ENCODE measurements at places on chromosomes 13 and 19. TPM values are rescaled to one million over a fixed set of nuclear protein-coding genes. Genes with fewer than 3 reads are reported as not detected.

Gene GSX1
- not detected for total RNA-seq

Gene CEACAM6
- total RNA-seq, result not detected

Gene KLF1
- not detected for total RNA-seq

Gene LYPD3
- not detected for total RNA-seq

Gene LHB
- total RNA-seq, result not detected

- H3K36me3 ChIP-seq, result no peaks in the 10 kb centered on the region
- H3K27me3 ChIP-seq, result peaks cover 14% of the 10 kb centered on the region
- no peak overlapping the region for H3K27ac ChIP-seq
- DNase-seq, result no peak
- H3K4me3 ChIP-seq, result no peak overlapping the region
Observed at GRCh38 chr19:14339741-14340140, 41.5 kb upstream of the ADGRE5 start.

DNA sequence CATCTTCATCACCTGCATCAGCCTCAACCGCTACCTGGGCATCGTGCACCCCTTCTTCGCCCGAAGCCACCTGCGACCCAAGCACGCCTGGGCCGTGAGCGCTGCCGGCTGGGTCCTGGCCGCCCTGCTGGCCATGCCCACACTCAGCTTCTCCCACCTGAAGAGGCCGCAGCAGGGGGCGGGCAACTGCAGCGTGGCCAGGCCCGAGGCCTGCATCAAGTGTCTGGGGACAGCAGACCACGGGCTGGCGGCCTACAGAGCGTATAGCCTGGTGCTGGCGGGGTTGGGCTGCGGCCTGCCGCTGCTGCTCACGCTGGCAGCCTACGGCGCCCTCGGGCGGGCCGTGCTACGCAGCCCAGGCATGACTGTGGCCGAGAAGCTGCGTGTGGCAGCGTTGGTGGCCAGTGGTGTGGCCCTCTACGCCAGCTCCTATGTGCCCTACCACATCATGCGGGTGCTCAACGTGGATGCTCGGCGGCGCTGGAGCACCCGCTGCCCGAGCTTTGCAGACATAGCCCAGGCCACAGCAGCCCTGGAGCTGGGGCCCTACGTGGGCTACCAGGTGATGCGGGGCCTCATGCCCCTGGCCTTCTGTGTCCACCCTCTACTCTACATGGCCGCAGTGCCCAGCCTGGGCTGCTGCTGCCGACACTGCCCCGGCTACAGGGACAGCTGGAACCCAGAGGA is 2.6 kb downstream of the P2RY11 start:
- H3K4me1 ChIP-seq, result peaks cover 5% of the 10 kb centered on the region
- H3K27me3 ChIP-seq, result no peaks in the 10 kb centered on the region
- no peak overlapping the region for H3K4me3 ChIP-seq

DNA sequence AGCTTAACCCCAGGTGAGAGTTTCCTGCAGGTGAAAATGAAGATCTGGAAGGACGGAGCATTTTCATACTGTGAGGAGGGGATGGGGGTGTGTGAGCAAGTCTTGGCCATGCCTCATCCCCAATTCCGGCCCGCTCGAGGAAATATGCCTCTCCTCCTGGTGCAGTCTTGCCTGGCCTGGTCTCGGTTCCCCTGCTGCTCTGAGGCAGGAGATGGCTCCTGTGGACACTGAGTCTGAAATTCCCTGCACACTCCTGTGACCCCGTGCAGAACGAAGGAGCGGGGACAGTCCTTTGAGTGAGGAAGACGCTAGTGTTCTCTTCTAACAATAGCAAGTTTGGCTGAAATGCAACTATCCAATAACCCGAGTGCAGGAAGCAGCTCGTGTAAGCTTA is 329 bp upstream of the ZNF439 start:
- DNase-seq, result no peak
- H3K36me3 ChIP-seq, result no peaks in the 10 kb centered on the region
- H3K4me1 ChIP-seq, result no peaks in the 10 kb centered on the region
- no peaks in the 10 kb centered on the region for H3K27me3 ChIP-seq
- no peak overlapping the region for H3K27ac ChIP-seq
- H3K4me3 ChIP-seq, result peak overlapping the region; percentile 83

GRCh38 chr13:112726016-112726767 is 36.4 kb downstream of the ATP11A start:
- peaks cover 24% of the 10 kb centered on the region for H3K4me1 ChIP-seq
- no peak for DNase-seq
- no peak overlapping the region for H3K27ac ChIP-seq
- H3K36me3 ChIP-seq, result no peaks in the 10 kb centered on the region
- no peaks in the 10 kb centered on the region for H3K27me3 ChIP-seq
- H3K4me3 ChIP-seq, result no peak overlapping the region

DNA sequence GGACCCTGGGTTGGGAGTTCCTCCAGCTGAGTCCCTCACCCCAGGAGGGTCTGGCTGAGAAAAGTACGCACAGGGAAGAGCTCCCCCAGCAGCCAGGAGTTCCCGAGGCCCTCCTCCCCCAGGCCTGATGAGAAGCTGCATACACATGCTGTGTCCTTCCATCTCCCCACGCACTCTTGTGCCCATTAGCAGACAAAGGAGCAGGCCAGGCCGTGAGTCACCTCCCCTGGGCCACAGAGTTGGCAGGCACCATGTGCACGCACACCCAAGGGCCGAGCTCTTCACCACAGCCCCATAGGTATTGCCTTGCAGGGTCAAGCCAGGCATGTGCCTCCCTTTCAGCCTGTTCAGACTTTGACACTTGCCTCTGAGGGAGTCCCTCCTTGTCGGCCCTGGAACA is 17.5 kb downstream of the MAU2 start:
- peak; percentile 19 for DNase-seq
- H3K4me1 ChIP-seq, result no peaks in the 10 kb centered on the region
- H3K27ac ChIP-seq, result no peak overlapping the region
- no peaks in the 10 kb centered on the region for H3K27me3 ChIP-seq

DNA sequence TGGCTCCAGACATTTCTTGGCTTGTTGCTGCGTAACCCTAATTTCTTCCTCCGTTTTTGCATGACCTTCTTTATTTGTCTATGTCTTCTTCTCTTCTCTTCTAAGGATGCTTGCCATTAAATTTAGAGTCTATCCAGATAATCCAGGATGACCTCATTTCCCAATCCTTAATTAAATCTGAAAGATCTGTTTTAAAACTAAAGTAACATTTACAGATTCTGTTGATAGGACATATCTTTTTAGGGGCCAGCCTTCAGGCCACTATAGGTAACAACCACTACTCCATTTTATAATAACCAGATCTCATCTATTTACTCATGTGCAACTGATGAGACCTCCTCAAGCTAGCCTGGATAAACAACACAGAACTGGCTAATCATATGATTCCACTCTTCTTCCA is 490.5 kb upstream of the SLC10A2 start:
- no peaks in the 10 kb centered on the region for H3K27me3 ChIP-seq
- H3K36me3 ChIP-seq, result no peaks in the 10 kb centered on the region
- H3K27ac ChIP-seq, result no peak overlapping the region
- no peaks in the 10 kb centered on the region for H3K4me1 ChIP-seq
- no peak for DNase-seq

DNA sequence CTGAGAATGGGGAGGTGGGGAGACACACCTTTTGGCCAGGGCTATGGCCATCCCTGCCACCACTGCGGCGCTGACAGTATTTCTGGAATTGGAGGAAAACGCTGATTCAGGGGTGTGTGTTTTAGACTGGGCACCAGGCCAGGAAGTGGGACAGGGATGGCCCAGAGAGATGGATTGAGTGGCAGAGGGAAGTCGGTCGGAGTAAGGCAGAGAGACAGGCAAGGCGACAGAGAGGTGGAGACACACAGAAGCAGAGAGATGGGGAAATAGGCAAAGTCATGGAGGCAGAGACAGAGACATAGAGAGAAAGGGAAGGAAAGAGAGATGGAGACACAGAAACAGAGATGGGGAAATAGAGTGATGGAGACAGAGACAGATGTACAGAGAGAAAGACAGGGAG is 4.1 kb upstream of the C19orf81 start:
- no peaks in the 10 kb centered on the region for H3K4me1 ChIP-seq
- H3K27me3 ChIP-seq, result peaks cover 3% of the 10 kb centered on the region
- no peak for DNase-seq
- H3K27ac ChIP-seq, result no peak overlapping the region

- no peaks in the 10 kb centered on the region for H3K27me3 ChIP-seq
- no peak overlapping the region for H3K27ac ChIP-seq
- DNase-seq, result no peak
- no peak overlapping the region for H3K4me3 ChIP-seq
- H3K4me1 ChIP-seq, result peaks cover 14% of the 10 kb centered on the region
- no peaks in the 10 kb centered on the region for H3K36me3 ChIP-seq
Observed at GRCh38 chr13:45051315-45051714, 62.0 kb downstream of the GPALPP1 start.

- H3K27me3 ChIP-seq, result 0 out of 2 replicates have a peak, but pooled peaks cover 2% of the 10 kb centered on the region
- no peak overlapping the region for H3K4me3 ChIP-seq
- no peak for DNase-seq
Observed at GRCh38 chr13:113147206-113147605, 11.2 kb upstream of the PROZ start.

DNA sequence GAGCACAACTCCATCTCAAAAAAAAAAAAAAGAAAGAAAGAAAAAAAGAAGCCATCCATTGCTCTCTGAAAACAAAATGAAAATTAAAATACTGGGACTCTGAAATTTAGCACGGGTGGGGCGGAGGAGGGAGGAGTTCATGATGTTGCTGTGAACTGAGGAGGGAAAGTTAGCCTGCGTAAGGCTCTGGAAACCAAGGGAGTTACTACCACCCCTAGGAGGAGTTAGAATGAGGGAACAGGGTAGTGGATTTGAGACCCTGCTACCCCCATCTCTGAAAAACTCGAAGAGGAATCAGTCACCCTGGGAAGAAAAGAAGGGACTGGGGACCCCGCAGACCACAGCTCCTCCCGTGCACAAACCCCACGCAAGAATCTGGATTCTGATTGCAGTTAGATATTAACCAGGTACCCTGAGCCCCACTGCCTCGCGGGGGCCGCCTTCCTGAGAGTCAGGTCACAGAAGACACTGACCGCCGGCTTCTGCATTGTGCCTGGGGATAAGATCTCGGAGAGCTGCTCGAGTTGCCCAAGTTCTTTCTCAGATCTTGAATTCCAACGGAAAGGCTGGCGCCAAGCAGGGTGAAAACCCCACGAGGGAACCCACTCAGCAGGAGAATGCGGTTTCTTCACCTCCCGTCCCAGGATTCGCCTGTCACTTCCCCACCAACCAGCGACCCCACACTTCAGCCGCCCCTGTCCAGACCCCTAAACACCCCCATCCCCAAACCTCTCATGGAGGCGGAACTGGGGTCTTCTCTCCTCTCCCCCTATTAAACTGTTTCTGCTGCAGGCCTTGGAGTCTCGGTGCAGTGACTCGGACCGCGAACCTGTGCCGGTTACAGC is 870 bp downstream of the ZNF442 start:
- H3K36me3 ChIP-seq, result no peaks in the 10 kb centered on the region
- H3K4me3 ChIP-seq, result peak overlapping the region; percentile 70
- DNase-seq, result peak; percentile 22

DNA sequence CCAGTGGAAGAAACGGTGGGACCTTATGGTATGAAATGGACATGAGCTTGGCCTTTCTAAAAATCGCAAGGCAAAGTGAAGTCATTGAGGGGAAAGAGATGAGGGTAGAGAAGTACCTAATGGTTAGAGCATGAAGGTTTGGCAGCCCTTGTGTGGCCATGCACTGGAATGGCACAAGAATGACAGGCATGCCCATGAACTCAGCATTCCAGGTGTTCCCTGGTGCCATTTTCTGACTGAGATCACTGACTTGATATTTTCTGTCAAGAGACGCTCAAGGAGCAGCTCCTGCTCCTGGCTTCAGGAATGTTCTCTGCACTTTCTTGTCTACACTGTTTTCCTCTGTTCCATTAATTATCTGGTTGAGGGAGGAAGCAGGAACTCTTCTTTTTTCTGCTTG is 225.0 kb upstream of the SLC10A2 start:
- no peaks in the 10 kb centered on the region for H3K27me3 ChIP-seq
- no peak overlapping the region for H3K27ac ChIP-seq
- no peak for DNase-seq
- no peaks in the 10 kb centered on the region for H3K36me3 ChIP-seq

DNA sequence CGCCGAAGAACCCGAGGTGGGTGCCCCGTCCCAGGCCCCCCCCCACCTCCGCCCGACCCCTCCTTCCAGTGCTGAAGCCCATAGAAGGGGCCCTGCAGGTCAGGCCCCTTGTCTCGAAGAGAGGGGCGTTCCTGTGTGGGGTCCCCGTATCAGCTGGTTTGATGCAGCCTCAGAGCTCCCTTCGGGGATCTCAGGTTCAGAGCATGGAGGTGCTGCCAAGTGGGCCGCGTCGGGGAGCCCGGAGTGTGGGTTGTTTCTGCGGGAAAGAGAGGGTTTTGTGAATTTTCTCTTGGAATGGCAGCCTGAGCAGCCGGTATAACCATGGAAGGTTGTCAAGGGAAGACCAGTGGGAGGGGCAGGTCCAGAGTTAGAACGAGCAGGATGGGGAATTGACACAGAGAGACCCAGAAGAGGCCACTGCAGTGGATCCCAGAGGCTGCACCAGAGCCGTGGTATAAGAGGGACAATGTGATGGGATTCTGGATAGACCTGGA is 384 bp downstream of the TRAPPC2B start:
- H3K4me3 ChIP-seq, result peak overlapping the region; percentile 61
- DNase-seq, result peak; percentile 12
- no peaks in the 10 kb centered on the region for H3K4me1 ChIP-seq
- peaks cover 6% of the 10 kb centered on the region for H3K36me3 ChIP-seq
- peak overlapping the region; percentile 68 for H3K27ac ChIP-seq
- no peaks in the 10 kb centered on the region for H3K27me3 ChIP-seq

DNA sequence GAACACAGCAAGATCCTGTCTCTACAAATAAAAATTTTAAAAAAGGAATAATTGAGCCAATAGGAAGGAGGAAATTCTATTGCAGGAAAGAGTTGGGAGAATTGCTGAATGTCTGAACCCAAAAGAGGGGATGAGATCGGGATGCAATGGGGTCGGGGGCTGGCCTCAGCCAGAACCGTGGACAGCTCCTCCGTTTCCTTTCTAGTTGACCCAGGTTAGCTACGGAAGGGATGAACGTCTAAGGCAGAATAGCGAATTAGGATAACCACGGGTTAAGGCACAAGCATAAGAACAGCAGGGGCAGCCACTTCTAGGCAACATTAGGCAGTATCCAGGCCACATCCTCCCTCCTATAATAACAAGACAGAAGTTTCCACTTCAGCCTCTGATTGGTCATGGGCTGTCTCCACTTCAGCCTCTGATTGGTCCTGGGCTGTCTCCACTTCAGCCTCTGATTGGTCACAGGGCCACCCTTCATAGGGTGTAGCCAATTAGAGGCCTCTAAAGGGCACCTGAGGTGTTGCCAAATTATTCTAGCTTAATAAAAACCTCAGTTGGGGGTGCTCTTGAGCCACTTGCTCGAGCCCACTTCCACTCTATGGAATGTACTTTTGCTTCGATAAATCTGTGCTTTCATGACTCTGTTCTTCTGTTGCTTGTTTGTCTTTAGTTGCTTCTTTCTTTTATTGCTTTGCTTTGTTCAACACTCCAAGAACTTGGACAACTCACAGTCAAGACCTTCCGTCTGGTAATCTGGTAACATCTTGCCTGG is 24.9 kb upstream of the TPM4 start:
- no peak overlapping the region for H3K27ac ChIP-seq
- H3K36me3 ChIP-seq, result no peaks in the 10 kb centered on the region
- DNase-seq, result no peak
- H3K27me3 ChIP-seq, result peaks cover 4% of the 10 kb centered on the region
- no peak overlapping the region for H3K4me3 ChIP-seq
- H3K4me1 ChIP-seq, result no peaks in the 10 kb centered on the region

GRCh38 chr13:31887286-31887685 is 144.3 kb upstream of the FRY start:
- peaks cover 7% of the 10 kb centered on the region for H3K4me1 ChIP-seq
- H3K27ac ChIP-seq, result no peak overlapping the region
- no peaks in the 10 kb centered on the region for H3K36me3 ChIP-seq
- H3K27me3 ChIP-seq, result peaks cover 4% of the 10 kb centered on the region
- peak; percentile 55 for DNase-seq
- H3K4me3 ChIP-seq, result no peak overlapping the region

All from IMR-90 (cell line).